ENCODE measurements at places on chromosomes 11 and 22.

- DNase-seq, result peak; percentile 20
Observed at GRCh38 chr22:30602049-30602448, 4.9 kb upstream of the TCN2 start.

DNA sequence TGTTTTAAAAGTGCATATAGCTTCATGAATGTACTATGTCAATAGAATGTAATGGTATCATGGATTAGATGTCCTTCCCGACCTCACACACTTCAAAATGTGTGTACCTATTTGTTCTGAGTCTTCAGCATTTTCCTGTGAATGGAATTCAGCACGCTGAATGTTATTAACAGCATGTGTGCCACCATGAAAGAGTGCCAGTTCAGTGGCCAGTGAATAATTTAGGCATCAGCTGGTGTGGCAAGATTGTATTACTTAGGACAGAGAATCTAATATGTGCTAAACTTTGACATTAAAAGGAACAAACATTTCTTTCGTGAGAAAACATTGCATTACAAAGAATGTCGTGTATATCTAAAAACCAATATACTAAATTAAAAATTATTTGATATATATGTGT lies 46.4 kb downstream of the HIPK3 start:
- DNase-seq, result no peak

- no peak for DNase-seq
Observed at GRCh38 chr11:75563978-75564552, 2.0 kb downstream of the SERPINH1 start.

GRCh38 chr11:34707462-34707840 lies 86.6 kb downstream of the EHF start:
- DNase-seq, result no peak
